ENCODE measurements at places on chromosomes 7 and 10.

- no peak for DNase-seq
These were observed 571.8 kb downstream of the CCSER2 start for GRCh38 chr10:84900141-84900540.

DNA sequence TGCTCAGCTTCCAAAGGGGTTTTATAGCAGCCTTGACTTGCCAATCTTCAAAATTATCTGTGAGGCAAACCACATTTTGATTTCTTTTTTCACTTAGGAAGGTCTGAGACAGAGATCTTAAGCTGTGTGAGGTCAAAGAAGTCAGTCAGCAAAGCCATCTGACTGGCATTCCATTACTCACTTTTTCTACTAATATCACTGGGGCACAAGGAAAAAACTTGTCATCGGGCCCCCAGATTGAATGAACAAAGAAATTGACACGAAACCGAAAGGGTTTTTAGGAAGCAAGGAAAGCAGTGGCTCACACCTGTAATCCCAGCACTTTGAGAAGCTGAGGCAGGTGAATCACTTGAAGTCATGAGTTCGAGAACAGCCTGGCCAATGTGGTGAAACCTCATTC lies 78.5 kb upstream of the FRMD4A start:
- DNase-seq, result no peak

DNA sequence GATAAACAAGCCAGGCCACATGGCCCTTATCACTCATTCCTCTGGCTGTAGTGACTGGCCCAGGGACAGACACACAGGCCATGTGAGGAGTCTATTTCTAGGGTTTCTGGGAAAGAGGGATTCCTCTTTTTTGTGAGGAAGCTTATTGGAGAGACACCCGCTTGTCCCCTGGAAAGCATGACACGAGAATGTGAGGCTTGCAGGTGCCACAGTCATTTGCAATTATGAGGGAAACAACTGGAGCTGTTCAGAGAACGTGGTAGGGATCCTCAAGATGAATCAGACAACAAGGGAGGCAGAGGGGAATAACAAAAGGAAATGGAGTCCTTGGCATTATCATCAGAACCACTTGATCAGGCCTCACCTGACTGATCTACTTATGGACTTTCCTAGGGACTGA lies 64.5 kb downstream of the ADCYAP1R1 start:
- no peak for DNase-seq

DNA sequence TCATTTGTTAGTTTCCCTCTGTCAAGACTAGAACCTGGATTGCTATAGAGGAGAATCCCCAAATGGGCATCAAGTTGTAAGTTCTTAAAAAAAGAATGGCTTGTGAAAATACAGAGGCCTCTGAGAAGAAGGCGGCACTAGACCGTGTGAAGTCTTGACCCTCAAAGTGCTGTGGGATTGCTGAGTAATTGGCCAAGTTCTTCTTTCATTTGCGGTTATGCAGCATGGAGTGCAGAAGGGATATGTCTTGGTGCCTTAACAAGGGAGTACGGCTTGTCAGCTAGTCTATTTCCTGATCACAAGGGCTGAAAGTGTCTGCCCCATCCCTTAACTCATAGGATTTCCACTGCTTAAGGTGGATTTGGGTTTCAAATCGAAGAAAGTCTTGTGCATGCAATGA lies 81.2 kb downstream of the MKX start:
- DNase-seq, result no peak

GRCh38 chr10:113566888-113567287 lies 14.0 kb downstream of the HABP2 start:
- DNase-seq, result no peak

DNA sequence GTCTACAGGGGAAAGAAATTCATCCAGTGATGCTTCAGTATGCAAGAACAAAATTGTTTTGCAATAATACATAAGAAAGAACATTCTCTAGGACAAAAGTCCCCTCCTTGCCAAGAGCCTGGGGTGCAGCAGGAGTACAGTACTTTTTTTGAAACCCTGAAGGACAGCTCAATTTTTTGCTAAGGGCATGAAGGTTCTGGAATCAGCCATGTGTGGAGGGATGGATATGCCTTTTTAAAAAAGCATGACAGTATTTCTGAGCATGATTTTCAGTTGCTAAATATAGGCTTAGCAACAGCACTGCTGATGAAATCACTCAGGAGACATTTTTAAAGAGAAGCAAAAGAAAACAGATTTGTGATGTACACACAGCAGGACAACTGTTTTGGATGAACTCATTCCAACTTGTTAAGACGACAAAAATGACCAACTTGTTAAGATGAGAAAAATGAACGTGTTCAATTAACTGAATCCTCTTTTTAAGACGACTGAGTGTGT lies 39.3 kb downstream of the HBP1 start:
- no peak for DNase-seq

- DNase-seq, result no peak
These were observed 3.7 kb upstream of the HNRNPH3 start for GRCh38 chr10:68327889-68328786.

DNA sequence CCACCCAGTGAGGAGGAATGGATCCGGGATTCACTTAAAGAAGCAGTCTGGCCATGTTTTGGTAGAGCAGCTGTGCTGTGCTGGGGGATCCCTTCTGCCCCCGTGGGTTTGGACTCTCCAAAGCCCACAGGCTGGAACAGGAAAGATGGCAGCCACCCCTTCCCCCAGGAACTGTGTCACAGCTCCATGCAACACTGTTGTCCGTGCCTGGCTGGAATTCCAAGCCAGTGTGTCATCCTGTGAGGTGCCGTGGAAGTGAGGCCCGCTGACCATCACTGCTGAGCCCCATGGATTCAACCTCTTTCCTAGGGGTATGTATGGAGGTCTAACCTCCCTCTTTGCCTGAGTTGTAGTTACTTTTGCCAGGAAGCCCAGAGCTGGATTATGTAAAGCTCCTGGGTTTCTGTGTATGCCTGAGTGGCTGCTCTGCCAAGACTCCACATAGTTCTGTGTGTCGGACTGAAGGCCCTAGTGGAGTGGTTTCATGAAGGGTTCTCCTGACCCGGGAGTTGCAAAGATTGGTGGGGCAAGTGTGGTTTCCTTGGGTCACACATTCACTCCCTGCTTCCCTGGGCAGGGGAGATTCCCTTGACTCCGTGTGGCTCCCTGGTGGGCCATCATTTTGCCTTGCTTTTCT lies 35.1 kb upstream of the PCGF5 start:
- no peak for DNase-seq

GRCh38 chr10:108582387-108582786 lies 1340.9 kb downstream of the XPNPEP1 start:
- DNase-seq, result no peak

DNA sequence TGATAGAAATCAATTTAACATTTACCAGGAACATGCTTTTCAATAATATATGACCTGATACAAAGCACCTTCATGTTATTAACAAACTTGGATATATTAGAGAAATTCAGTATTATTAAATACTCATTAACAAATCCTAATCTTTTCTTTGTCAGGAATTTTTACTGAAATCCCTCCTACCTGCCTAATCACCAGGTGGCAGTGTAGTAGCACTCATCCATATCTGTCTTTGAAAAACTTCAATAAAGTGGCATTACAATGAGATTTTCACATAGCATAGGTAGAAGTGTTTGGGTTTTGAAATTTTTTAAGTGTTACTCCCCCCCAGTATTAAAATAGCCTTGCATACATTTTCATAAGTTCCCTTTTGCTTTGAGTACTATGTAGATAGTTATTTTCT lies 1246.6 kb upstream of the LRRN3 start:
- DNase-seq, result peak; percentile 5

GRCh38 chr10:133225707-133226191 lies 4.3 kb upstream of the UTF1 start:
- no peak for DNase-seq

GRCh38 chr7:73822319-73823173 lies 8.2 kb upstream of the CLDN4 start:
- DNase-seq, result peak; percentile 43

DNA sequence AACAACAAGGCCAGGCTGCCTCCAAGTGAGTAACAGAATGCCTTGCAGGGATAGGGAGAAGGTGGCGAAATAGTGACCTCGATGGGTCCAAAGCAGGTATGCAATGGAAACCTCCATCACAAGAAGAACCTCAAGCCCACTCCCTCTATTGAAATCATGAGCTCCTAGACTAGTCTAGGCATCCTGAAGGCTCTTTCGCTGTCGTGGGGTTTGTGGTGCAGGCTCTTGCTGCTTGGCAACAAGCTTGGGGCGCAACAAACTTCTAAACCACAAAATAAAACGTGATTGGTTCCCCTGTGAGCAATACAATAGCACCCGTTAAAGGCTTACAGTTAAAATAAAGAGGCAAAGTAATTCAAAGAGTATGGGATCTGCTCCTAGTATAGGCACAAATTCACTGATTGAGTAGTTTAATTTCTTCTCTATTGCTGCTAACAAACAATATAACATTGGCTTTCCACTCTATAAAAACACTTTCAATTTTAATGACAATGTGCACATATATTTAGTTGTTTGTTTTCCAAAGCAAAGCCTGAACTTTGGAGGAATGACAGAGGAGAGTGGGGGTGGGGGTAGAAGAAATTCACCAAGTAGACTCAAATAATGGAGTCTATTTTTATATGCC lies 64.1 kb downstream of the C10orf67 start:
- no peak for DNase-seq

GRCh38 chr10:12473491-12473890 lies 124.1 kb downstream of the CAMK1D start:
- no peak for DNase-seq

GRCh38 chr7:101995121-101995520 lies 177.7 kb downstream of the CUX1 start:
- no peak for DNase-seq

GRCh38 chr10:12568391-12569009 lies 219.2 kb downstream of the CAMK1D start:
- no peak for DNase-seq

GRCh38 chr7:46099076-46099475 lies 178.0 kb upstream of the IGFBP3 start:
- no peak for DNase-seq

DNA sequence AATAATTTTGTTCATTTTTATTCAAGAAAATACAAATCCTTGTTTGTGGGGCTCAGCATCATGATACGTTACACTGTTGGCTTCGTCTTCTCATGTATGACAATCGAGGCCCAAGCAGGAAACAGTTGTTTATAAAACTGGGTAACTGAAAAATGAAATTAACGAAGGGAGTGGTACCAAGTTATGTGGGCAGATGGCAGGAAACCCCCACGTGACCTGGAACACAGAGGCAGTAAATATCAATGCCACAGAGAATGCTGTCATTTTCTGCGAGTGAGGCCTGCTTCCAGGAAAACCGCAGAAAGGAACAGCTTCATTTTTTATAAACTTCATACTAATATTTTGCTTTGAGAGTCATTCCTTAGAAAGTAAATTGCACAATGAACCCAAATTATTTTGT lies 201.0 kb upstream of the ADARB2 start:
- no peak for DNase-seq

- DNase-seq, result no peak
These were observed 53.2 kb upstream of the ZNF33B start for GRCh38 chr10:42691361-42692120.

GRCh38 chr10:93701866-93702209 lies 554 bp downstream of the FRA10AC1 start:
- no peak for DNase-seq

DNA sequence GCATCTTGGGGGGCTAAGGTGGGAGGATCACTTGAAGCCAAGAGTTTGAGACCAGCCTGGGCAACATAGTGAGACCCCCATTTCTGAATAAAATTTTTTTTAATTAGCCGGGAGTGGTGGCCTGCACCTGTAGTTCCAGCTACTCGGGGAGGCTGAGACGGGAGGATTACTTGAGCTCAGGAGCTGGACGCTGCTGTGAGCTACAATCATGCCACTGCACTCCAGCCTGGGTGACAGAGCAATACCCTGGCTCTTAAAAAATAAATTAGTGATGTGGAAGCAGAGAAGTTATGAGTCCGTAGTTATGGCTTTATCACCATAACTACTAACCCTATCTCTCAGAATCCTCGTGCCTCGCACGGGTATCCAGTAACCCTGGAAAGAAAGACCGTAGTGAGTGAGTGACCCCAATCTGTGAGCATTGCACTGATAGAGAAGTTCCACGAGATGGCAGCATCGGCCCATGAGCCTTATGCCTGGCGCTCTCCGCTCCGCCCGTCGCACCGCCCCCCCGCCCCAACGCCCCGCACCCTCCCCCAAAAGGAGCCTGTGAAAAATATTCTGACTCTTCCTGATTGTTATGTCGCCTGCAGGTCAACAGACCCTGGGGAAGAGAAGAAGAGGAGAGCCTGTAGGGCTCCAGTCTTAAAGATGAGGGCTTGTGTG lies 4.9 kb upstream of the SLC29A3 start:
- DNase-seq, result no peak

GRCh38 chr7:21550821-21551531 lies 8.1 kb downstream of the DNAH11 start:
- no peak for DNase-seq

DNA sequence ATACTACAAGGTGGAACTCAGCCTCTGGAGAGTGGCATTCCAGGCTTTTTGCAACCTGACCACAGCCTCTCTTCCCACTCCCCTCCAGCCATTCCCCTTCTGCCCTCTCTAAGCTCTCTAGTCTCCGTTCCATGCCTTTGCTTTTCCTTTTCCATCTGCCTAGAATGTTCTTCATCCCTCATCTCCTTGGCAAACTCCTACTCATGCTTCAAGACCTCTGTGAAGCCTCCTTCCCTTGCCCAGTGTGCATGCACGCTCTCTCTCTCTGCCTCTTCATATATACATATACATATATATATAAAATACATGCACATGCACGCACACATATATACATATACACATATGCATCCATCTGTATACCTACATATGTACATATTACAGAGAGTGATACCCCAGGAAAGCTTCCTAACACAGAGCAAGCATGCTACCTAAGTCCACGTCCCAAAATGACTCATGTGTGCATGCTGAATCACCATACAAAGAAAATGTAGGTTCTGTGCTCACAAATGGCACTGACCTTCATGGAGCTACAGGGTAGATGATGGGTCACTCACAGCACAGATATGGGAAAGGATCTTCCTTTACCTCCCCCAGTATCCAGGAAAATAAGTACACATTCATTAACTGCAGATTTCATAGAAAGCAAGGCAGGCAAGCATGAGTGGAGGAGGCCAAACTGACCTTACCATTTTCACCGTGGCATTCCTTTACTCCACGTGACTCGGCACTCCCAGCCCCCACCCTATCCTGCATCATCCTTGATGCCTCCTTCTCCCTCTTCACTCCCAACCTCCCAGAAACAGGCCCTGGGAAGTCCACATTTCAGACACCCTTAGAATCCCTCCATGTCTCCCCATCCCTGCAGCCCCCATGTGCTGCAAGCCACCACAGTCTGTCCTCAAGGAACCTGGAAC lies 238.4 kb upstream of the ZMIZ1 start:
- no peak for DNase-seq

DNA sequence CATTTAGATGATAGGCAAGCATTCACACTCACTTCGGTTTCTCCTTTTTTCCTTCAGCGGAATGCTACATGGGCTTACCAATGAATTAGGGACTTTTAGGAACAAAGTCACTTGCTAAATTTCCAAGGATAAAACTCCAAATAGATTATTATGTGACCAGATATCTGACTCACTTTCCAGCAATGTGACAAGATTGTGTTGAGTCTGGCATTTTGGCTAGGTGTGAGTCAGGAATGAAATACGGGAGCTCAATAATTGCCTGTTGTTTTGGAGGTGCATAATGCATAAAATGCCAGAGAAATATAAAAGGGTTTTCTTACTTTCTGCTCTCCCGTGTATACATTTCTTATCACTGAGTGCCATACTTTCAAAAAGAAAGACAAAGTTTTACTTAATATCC lies 721.1 kb downstream of the KCNMA1 start:
- no peak for DNase-seq

- DNase-seq, result no peak
These were observed 262.6 kb downstream of the HGF start for GRCh38 chr7:81507221-81507620.
